Natural killer cell treated with Interleukin-12 subunit alpha and Interleukin-12 subunit beta and Interleukin-15 and Interleukin-18, amount 100 ng/mL, for 72 hours (primary cell): ENCODE measurements at places on chromosomes 2 and 18.

GRCh38 chr2:70467831-70468779 lies 85.5 kb downstream of the TGFA start:
- no peak for DNase-seq

- no peak for DNase-seq
Observed at GRCh38 chr2:128593879-128594650, 275.4 kb upstream of the HS6ST1 start.

DNA sequence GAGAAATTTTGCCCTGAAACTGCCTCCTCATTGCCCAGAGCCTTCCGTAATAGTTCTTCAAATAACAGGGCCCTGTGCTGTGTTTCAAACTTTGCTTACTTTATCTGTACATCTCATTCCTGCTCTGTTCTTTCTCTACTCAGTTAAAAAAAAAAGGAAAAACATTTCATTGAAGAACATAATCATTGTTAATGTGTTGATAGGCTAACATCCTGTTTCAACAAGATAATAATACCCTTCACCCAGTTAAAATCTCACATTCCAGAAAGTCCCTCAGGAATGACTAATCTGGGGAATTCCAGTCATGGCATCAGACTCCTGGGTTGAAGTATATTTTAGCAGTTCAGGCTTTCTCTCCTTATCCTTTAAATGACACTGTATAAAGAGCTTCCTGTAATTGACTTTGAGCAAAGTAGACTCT lies 45.6 kb upstream of the ITGAV start:
- no peak for DNase-seq

- no peak for DNase-seq
Observed at GRCh38 chr2:31125918-31126695, 12.1 kb downstream of the GALNT14 start.

DNA sequence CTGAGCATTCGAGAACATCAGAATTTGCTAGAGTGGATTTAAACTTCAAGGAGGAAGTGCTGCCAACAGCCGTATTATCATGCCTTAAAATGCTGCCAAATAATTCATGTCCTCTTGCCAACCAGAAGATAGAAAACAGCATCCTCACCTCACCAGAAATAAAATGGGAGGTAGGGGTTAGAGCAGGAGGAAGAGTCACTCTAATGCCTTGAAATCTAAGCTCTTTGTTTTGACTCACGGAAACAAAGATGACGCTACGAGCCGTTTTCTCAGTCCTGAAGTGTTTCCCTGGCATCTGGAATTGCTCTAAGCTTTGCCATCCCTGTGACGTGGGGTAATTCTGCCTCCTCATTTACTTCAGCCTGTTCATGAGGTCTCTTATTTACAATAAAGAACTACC lies 97.1 kb downstream of the PRPF40A start:
- DNase-seq, result no peak
